NCI-H2029 treated with DMSO at 0.1 percent for 48 hours (cell line): ENCODE measurements at places on chromosomes 7 and 10.

DNA sequence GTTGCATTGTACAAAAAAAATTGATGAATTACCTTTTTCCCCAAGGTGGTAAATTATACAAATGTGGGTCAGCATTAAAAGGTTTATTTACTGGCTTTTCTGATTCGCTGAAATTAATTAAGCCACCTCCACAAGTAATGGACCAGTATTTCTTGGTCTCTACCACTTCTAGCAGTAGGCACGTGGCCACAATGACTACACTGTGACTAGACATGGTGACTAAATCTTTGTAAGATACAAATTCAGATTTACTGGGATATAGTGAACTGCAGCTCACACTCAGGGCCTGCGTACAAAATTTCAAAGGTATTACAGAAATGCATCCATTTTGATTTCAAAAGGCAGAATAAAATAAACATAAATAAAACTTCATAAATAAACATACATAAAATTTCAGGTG, 10.9 kb downstream of the HPSE2 start:
- DNase-seq: no peak

GRCh38 chr7:151782598-151783448, 94.1 kb downstream of the PRKAG2 start:
- DNase-seq: no peak

DNA sequence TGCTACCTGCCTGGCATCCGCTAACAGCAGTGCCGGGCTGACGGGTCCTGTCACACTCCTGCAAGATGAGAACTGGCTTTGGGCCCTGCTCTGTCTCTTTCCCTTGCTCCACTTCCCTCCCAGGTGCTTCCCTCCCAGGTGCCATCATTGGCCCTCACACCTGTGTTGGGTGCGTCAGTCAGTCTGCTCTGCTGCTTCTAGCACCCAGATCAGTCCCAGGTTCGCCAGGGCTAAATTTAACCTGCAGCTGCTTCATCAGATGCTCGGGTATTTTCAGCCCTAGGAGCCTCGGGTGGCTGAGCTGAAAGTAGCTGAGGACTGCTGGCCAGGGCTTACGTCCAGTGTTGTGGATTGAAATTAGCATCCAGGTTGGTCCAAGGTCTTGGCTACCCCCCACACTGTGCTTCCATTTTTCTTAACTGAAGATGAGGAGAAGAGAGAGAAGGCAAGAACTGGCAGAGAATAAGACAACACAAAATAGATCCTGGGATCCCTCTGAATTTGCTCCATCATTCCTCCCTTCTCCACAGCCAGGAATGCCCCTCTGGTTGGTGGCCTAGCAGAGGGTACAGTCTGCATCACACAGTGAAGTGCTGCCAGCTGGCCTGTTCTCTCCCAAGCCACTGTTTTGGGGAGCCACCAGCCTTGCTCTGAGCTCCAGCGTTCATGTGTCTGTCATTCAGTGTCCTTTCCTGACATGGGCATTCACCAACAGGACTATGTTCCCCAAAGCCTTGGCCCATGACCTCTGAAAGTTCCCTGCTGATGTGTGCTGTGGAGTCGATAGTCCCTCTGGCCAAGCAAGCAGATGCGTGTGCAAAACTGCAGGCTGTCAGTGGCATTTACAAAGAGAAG, 65.9 kb upstream of the SYPL1 start:
- DNase-seq: no peak

DNA sequence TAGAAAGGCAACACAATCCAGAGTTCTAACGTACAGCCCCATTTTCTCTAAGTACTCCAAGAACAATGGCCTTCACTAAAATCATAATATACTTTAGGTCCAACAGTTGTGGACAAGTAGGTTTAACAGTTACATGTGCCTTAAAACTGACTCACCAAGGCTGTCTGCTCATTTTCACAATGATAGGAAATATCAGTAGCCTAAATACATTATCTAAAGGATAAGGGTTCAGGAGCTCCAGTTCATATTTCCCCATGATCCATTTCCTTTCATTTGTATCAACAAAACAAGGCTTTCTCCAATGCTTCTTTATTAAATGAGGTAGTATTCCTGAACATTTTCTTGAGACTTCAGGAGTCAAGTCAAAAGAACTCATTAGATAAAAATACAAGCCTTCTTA, 164.0 kb downstream of the SLC25A13 start:
- DNase-seq: no peak

DNA sequence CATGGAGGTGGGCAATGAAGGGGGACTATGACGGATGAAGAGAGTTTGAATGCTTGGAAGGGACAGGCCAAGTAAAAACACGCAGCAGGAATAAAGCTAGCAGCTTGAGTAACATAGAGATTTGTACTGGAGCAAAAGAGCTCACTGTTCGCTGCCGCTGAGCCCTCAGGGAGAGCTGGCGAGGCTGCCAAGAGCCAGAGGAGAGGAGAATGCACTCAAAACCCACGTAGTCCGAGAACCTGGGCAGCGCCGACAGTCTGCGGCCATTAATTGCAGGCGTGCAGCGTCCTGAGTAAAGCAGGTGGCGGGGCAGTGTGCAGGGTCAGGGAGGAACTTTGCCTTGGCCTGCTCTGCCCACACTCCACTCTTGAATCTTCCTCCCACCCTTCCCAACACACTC, 68.2 kb downstream of the SLC37A3 start:
- DNase-seq: no peak

DNA sequence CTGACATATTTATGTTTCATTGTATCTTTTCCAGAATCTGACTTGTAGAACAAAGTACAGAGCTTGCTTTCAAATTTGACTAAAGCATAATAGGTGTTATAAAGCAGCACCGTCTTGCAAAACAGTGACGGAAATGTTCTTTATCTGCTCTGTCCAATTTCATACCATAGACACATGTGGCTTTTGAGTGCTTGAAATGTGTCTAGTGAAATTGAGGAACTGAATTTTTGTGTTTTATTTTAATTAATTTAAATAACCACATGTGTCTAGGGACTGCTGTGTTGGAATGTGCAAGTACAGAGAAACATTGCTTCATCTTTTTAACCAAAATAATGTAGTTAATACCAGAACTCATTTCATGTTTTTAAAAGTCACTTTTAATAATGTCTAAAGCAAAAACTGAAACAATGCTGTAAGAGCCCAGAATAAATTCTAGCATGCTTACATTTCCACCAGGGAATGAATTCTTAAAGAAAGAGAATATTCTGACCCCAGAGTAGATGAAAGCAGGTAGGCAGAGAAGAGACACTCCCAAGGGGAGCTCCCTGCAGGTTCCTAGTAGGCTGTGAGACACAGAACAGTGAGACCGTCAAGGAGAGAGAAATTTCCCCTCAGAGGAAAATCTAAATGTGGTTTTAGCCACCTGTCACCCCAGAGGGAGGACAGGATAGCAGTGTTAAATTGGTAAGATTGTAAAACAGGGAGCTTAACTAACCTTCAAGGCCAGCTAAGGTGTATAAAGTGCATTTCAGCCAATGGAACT, 175.3 kb upstream of the KMT2E start:
- no peak for DNase-seq

DNA sequence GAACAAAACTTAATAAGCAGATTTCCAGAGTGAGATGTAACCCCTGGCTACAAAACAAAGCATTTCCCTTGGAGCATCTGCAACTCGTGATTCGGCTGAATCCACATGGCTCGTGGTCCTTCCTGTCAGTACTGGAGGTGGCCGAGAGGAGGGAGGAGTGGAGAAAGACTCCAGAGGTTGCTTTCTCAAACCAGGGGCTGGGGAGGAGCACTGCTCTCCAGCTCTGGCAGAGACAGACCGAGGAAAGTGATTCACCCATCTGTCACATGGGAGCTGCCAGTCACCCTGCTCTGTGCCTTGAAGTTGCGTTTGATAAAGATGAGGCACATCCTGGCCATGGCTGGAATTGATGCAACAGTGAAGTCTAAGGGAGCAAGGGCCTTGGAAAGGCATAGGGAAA, 72.7 kb downstream of the COL13A1 start:
- no peak for DNase-seq

DNA sequence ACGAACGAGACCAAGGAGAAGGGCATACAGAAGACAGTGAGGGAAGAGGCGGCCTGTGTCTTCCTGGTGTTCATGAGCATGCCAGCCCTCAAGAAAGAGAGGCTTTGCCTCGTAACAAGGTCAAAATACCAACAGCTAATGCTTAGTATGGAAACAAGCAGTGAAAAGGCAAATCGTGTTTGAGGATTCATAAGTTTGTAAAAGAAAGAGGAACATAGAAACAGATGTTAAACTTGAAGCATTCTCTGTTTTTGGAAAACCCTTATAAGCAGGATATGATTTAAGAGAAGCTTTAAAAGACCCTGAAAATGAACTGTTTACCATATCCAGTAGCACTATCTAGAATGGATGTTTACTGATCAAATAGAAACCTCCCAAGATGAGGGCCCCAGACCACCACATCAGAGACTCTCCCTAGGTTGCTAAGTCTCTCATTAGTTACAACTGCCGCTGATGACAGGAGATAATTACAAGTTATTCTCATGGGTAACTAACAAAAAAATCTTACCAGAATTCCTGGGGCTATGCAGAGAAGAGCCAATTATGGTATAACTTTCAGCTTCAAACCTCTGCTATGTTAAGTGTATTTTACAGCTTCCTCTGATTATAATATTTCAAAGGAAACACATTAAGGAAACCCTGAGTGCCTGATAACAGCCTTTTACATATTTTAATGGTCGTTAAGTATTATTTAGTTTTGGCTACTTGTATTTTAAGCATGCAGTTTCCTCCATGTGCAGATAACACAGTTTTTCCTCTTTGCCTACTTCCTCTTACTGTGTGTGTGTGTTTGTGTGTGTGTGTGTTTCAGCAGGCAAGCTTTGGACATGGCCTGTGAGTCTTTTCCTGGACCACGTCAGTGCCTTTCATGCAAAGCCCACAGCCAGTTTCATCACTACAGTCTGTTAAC, 17.9 kb downstream of the JCAD start:
- DNase-seq: no peak

DNA sequence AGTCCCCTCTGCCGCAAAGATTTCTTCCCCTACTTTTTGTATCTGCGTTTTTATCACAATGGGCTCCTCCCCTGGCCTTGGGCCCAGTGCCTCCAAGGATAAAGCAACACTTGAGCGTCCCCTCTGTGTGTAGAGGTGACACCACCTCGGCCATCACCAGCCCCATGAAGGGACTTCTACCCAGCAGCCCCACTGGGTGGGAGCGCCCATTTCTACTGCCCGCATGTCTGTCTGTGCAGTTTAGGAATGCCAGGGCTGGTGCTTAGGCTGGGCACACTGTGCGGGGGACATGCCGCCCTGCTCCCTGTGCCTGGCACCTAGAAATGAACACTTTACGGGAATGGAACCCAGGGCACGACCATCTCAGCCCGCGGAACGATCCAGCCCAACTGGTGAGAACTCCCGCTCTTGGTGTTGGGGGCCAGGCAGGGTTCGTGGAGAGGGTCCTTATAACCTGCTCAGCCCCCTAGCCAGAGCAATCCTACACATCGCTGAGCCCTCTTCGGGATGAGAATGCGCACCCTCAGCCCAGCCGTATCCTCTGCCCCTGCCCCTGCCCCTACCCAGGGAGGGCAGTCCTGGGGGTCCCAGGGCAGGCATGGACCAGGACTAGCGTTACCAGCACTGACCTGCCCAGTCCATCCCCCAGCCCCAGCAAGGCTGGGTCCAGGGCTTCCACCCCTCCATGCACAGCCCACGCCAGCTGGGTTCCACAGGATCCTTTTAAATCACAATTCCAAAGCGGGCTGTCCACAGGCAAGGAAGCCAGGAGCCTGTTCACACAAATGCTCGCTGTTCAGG, 12.8 kb downstream of the CRYGN start:
- no peak for DNase-seq

DNA sequence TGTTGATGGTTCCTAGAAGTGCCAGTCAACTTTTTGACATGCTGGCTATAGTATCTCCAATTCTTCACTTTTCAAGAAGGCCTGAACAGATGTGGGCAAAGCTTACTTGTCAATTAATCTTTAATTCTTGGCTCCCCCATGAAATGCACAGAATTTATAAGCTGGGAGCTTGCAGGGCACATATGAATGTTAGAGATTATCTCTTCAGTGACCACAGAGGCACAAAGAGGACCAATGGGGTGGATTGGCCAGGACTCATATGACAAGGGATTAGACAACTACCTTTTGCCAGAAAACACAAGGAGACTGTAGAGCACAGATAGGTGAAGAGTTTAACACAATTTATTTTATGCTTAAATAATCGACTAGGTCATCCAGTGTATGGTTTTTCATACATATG, 121.7 kb upstream of the CCDC6 start:
- no peak for DNase-seq

DNA sequence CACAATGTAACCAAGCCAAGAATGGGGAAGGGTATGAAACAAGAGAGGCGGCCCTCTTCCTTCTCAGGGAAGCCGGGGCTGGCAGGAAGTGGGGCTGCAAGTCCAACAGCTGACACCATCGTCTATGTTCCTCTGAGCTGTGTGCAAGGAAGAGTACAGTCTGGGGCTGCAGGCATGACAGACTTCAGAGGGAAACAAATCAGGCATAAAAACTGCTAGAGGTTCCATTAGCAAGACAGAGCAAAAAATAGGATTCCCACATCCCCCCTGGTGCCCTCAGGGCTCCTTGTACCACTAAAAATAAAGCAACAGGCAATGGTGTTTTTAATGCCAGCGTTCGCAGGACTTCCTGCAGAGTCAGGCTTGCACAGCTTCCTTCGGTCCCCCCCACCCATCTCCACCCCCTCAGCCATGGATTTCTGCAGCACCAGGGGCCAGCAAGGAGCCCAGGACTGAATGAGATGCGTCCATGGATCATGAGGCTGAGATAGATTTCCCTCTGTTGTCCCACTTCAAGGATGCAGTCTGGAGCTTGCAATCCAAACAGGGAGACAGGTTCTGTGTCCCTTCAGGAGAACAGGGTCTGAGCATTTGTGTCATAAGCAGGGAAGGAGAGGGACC, 34.6 kb downstream of the KCNMA1 start:
- DNase-seq: no peak

- DNase-seq: no peak
Observed at GRCh38 chr10:48901319-48901718, 38.3 kb downstream of the LRRC18 start.

GRCh38 chr7:151406886-151407583, 2.8 kb downstream of the WDR86 start:
- DNase-seq: no peak

DNA sequence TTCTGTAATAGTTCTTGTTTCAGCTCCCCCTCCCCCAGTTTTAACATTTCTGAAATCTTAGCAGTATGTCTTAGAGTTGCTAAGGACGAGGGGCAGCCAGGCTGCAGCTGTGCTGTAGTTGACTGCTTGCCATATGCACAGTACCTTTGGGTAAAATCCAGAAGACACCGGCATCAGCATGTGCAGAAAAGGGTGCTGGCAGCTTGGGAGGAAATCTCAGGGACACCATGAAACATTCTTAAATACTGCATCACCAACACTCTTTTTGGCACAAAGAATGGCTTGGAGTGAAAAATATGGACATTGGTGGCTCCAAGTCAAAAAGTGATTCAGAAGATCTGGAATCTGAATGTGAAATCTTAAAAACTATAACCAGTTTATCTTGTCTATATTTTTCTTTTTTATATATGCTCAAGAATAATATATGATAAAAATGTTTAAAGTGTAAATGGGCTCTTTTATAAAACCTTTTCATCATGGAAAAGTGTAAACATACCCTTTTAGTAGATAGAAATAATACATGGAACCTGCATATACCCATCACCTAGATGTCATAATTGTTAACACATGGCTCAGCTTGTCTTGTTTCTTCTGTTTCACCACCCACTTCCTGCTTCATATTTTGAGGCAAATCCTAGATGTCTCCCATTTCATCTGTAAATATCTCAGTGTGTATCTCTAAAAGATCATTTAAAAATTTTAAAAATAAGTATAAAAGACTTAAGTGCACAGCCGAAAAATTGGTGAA, 34.4 kb upstream of the ARMS2 start:
- DNase-seq: no peak
